Astrocyte (in vitro differentiated cells and primary cell): ENCODE measurements at places on chromosomes 2 and 18. TPM values are rescaled to one million over a fixed set of nuclear protein-coding genes. Genes with fewer than 3 reads are reported as not detected.
A peak's percentile ranks its signal among the peaks of the same experiment; 100 is the strongest.

Gene CLEC4F
- not detected in 2 replicates for total RNA-seq

DNA sequence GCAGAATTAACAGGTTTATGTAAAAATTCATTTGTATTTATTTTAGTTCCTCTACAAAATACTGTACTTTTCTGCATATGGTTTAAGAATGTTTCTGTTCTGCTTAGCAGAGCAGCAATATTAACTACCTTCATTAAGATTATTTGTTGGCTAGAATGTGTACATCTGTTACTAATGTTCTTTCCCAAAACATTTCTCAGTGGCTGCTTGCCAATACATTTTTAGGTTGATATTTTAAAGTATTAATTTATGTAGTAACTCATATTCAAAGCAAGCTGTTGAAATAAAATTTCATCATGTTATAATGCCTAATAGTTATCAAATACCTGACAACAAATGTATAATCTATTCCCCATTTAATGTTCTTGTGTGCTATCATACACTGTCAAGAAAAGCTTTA, 40.3 kb downstream of the PRKD3 start:
- DNase-seq = no peak
- H3K27ac ChIP-seq = no peak overlapping the region
- H3K4me1 ChIP-seq = peaks cover 18% of the 10 kb centered on the region

DNA sequence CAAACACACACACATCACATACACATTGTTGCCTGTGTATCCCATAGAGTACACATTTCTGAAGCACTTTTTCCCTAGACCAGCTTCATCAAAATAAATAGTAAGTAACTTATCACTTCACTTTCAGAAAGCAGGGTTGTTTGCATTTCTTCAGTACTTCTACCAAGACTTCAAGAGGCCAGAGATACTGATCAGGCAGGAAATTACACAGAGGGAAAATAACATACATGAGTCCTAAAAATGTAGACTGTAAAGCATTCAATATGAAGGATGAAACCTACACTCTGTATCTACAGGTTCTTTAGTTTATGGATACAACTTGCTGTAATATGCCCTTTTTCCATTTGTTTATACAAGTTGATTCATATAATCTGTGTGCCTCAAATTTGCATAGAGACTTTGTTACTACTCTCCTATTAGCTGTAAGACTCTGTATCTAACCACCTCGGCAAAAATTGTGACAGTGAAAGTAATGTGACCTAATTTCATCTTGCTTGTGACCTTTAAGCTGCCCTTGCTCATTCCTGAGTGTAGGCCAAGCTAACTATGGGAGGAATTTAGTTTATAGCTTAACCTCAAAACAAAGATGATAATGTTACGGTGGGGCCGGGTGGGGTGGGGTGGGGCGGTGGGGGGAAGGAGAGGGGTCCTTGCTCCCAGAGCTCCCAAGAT, 228.9 kb upstream of the SPOPL start:
- no peak overlapping the region for H3K27ac ChIP-seq
- H3K4me3 ChIP-seq = no peak overlapping the region
- no peaks in the 10 kb centered on the region for H3K27me3 ChIP-seq

DNA sequence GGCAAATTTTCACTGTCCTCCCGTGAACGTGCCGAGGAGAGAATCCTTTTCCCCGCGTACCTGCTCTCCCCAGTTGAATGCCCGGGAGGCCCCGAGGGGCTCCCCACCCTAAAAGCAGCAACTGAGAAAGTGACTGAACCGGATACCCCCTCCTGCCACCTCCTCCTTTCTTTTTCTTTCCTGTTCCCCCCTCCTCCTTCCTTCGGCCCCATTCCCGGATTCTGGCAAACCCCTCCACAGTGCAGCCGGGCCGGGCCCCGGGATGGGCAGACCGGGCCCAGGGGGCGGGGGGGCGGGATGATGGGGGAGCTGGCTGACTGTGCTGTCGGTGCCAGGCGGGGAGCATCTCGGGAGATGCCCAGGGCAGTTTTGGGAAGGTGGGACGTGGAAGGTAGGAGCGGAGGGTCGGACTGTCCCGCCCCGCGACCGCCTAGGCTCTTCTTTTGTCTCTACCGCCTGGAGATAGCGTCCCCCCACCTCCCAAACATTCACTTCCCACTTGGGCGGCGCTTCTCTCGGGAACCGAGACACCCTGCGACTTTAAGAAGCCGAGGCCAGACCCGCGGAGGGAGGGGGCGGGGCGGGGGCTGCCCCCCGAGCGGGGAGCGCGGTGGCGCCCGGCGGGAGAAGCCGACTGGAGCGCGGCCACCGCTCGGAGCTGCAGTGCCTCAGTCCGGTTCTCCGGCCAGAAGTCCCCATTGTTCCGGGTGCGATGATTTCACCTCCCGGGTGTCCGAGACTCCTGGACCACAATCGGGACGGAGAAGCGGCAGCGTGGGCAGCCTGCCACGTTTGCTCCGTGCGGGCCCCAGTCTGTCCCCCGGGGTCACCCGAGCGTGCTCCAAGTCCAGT, 8.2 kb downstream of the DLX2 start:
- H3K36me3 ChIP-seq = no peaks in the 10 kb centered on the region
- H3K4me3 ChIP-seq = peak overlapping the region; percentile 65
- peaks cover 54% of the 10 kb centered on the region for H3K27me3 ChIP-seq
- no peak for DNase-seq

Gene CDH2
- total RNA-seq = 326 and 363 TPM in 2 replicates

Gene CXCR4
- 2.8 and 4.1 TPM in 2 replicates for total RNA-seq

DNA sequence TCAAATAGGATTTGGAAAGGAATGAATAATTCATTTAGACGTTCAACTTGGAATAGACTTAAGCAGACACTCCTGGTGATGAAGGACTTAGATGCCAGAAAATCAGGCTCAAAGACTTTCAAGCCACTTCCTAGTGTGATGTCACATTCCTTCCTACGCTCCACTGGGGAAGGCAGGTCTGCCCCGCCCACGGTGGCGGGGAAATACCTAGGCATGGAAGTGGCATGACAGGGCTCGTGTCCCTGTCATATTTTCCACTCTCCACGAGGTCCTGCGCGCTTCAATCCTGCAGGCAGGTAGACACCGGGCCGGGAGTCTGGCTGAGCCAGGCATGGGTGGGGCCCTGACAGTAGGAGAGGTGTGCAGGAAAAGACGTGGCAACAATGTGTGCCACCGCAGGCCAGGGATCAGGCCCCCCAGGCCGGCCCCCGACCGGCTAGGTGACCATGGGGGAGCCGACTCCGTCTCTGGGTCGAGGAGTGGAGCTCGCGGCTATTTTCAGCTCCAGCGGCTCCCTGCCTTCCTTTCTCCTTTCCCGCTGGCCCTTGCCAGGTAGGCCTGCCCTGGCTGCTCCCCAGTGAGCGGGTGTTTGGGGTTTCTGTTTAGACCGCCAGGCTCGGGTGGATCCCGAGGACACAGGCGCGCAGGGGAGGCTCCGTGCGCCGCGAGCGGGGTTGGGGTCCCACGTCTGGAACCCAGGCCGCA, at the start of gene IL1RL2:
IL1RL2 (plus strand) TSS at position 233 of the 705 bp plus-strand sequence. CDS start 845 bp downstream, outside the sequence.
- H3K27me3 ChIP-seq = no peaks in the 10 kb centered on the region
- no peak for DNase-seq
- H3K27ac ChIP-seq = no peak within 1 kb of the TSS
- no peaks in the 10 kb centered on the region for H3K36me3 ChIP-seq
- peaks cover 6% of the 10 kb centered on the region for H3K4me1 ChIP-seq

- no peak overlapping the region for H3K27ac ChIP-seq
- no peaks in the 10 kb centered on the region for H3K27me3 ChIP-seq
- DNase-seq = peak; percentile 25
- no peak overlapping the region for H3K4me3 ChIP-seq
These were observed 31.9 kb downstream of the UXS1 start for GRCh38 chr2:106161938-106162820.

DNA sequence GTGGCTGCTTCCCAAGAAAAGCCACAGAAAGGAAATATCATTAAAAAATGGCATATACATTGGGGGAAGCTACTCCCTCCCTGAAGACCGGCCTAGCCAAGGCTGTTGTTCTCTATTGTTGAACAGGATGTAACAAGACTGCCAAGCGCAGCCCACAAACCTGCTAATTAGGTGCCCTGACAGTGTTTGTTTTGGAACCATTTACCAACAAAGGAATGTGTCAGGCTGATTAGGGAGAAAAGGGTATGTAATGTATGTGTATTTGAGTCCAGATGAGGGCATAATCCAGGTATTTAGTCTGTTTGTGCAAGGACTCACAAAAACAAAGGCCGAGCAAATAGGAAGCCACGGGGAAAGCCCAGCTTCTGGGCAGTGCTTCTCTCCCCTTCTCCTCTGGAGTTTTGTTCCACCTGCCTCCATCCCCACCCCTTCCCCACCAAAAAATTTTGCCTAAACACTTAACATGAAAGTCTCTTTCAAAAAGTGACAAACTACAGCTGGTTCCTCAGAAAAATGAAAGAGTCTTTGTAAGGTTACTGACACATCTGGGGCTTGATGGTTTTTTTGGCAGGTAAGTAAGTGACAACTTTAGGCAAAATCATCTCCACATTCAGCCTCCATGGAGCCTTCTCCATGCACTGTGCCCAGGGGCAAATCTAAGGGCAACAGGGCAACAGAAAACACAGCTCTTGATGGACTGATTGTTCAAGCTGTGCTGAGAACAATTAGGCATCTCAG, 78.3 kb upstream of the FZD5 start:
- H3K4me3 ChIP-seq = no peak overlapping the region
- peak overlapping the region; percentile 63 for H3K27ac ChIP-seq
- H3K36me3 ChIP-seq = no peaks in the 10 kb centered on the region

DNA sequence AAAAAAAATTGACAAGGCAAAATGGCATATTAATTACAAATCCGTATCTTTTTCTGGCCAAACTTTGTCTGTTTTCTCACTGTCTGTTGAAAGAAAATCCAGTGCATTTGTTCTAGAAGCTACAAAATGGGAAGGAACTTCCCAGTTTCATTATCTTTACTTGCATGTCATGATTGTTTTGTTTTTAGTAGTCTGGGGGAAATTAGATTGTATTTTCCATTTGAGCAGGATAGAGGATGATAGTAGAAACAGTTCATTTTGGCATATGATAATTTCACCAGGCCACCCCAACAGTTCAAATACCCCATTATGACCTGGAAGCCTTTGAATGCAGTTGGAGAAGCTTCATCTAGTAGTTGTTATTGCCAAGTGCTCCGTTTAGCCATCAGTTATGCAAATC, 77.5 kb upstream of the RANBP2 start:
- peak overlapping the region; percentile 94 for H3K27ac ChIP-seq
- H3K4me1 ChIP-seq = peaks cover 49% of the 10 kb centered on the region
- H3K36me3 ChIP-seq = peaks cover 2% of the 10 kb centered on the region
- DNase-seq = no peak
- no peak overlapping the region for H3K4me3 ChIP-seq

DNA sequence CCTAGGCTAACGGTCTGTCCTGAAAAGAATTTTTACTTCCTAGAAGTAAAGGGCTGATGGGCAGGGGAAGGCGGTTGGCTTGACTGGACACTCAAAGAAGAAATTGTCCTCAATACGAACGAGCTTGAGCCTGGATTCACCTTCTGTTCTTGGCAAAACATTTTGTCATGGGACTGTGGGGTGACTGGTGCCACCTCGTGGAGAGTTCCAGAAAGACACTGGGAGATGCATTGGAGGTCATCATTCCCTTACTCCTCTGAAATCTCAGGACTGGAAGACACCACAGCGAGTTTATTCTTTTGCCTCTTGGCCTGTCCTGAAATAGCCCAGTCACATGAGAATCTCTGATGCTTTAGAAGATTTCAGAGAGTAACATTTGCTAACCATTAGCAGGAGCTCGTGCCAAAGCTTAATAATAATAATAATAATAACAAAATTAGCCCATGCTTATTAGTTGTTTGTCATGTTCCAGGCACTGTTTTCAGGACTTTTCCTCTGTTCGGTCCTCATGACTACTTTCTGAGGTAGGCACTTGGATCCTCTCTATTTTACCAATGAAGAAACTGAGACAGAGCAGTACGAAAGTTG, 44.5 kb downstream of the TMEM182 start:
- no peaks in the 10 kb centered on the region for H3K4me1 ChIP-seq
- no peaks in the 10 kb centered on the region for H3K27me3 ChIP-seq
- peak; percentile 38 for DNase-seq
- no peak overlapping the region for H3K4me3 ChIP-seq

Gene EMILIN1
- total RNA-seq = 0.95 and 1.2 TPM in 2 replicates

- H3K4me3 ChIP-seq = no peak overlapping the region
- no peaks in the 10 kb centered on the region for H3K36me3 ChIP-seq
- H3K27me3 ChIP-seq = no peaks in the 10 kb centered on the region
These were observed 79.6 kb downstream of the SUMO1 start for GRCh38 chr2:202158796-202159195.

DNA sequence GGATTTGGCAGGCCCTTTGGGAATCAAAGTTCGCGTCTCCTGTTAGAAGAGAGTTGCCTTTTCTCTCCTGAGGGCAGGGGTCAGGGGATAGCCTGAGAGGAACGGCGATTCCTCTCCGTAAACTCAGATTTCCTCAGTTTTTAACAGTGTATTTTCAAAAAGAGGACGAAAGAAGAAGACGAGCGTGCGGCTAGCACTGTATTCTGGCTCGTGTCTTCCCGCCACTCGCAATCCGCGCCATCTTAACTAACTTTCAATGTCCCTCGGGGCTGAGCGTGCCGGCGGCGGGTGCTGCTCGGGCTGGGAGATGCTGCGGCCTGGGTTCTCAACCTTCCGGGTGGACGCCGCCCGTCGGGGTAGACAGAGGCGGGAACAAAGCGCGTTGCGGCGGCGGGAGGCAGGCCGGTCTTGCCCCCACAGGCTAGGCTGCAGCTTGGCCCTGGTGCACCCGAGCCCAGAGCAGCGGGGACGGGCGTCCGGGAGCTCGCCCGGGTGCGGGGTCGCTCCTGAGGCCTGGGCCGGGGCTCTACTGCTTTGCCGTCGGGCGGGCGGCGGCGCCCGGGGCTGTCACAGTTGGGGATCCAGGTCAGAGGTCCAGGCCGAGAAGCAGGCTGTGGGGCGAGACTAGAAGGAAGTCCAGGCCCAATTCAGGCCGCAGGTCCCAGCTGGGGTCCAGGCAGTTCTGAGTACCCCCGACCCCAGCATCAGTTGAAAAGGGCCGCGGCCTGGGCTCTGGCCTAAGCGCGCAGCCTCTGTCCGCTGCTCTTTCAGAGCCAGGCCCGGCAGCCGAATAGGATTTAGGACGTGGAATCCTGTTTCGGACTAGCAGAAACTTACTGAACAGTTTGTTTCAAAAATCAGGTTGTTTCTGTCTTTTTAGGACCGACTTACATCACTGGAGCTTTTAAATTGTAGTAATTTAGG, 11.8 kb downstream of the TBR1 start:
- H3K36me3 ChIP-seq = no peaks in the 10 kb centered on the region
- DNase-seq = no peak
- H3K4me3 ChIP-seq = peak overlapping the region; percentile 48
- peaks cover 4% of the 10 kb centered on the region for H3K4me1 ChIP-seq

DNA sequence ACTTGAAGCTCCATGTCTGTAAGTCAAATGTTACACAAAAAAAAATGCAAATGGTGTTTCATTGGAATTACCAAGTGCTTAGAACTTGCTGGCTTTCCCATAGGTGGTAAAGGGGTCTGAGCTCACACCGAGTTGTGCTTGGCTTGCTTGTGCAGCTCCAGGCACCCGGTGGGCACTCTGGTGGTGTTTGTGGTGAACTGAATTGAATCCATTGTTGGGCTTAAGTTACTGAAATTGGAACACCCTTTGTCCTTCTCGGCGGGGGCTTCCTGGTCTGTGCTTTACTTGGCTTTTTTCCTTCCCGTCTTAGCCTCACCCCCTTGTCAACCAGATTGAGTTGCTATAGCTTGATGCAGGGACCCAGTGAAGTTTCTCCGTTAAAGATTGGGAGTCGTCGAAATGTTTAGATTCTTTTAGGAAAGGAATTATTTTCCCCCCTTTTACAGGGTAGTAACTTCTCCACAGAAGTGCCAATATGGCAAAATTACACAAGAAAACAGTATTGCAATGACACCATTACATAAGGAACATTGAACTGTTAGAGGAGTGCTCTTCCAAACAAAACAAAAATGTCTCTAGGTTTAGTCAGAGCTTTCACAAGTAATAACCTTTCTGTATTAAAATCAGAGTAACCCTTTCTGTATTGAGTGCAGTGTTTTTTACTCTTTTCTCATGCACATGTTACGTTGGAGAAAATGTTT, 97.9 kb upstream of the IL1R2 start:
- no peak overlapping the region for H3K4me3 ChIP-seq
- H3K27ac ChIP-seq = no peak overlapping the region
- no peak for DNase-seq
- H3K36me3 ChIP-seq = peaks cover 46% of the 10 kb centered on the region
- H3K4me1 ChIP-seq = no peaks in the 10 kb centered on the region

Gene LMAN2L
- total RNA-seq = 19.8 and 19.9 TPM in 2 replicates
